Naive thymus-derived CD4-positive, alpha-beta T cell (primary cell): ENCODE measurements at places on chromosomes 6 and 20.

DNA sequence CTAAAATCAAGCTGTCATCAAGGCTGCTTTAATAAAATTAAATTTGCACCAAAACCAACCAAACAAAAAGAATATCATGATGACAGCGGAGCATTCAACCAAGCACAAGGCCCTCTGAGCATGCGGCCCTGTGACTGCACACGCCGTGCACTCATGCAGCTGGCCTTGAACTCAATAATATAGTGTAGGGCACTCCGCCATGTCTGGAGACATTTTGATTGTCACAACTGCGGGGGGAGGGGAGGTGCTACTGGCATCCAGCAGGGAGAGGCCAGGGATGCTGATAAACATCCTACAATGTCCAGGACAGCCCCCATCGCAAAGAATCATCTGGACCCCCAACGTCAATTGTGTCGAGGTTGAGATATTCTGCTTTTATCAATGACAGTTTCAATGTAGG lies 9.7 kb downstream of the MOCS3 start:
- no peak for DNase-seq

GRCh38 chr6:73579851-73580246 lies 59.0 kb upstream of the EEF1A1 start:
- no peak for DNase-seq

DNA sequence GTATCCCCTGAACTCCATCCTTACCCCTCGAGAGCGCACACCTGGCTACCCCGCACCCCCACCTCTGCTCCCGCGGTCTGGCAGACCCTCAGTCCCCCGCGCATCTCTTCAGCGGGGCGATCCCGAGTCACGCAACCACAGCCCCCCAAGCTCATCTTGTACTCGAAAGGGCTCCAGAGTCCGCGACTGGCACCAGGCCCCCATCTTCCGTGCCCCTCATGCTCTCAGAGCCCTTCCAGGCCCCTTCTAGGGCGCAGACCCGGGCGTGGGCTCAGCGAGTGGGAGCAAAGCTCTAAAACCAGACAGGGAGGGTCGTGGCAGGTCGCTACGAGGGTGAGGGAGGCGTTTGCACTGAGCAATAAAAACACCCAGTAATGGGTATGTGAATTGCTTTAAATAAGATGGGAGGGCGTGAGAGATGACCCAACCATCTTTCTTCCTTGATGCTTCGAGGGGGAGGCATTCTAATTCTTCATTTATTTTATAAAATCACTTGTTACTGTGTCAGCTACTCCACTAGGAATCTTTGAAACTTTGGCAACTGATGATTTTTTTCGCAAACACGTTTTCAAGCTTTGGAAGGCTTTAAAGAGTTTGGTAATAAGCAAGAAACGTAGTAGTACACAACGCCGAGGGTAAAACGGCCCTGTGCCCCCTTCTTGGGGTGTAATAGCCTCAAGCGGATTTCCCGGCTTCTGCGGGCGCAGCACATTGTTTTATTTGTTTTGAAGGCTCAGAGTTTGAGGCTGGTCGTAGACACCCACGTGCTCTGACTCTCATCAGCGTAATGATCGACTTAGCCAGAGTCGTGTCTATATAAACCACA lies 42.6 kb upstream of the SUPT3H start:
- no peak for DNase-seq

DNA sequence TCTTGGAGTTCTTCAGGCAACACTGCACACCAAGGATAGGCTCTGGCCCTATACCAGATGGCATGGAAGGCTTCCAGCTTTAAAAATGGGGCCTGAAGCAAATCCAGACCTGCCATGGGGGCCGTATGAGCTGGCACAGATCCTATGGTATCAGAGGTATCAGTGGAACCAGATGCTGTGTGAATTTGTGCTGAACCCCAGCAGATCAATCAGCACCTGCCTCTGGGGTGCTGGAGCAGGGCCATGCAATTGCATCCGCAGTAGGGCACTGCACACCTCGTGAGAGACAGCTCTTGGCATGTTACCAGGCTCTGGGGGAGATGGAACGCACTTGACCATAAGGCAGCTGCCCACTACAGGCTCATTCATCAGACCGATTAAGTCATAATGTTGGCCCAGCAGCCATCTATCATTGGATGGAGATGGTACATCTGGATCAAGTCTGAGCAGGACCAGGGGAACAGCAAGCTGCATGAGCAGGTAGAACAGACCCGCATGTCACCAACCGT lies 221.5 kb downstream of the MYLK4 start:
- DNase-seq: no peak

GRCh38 chr20:50498071-50498776 lies 12.0 kb upstream of the PTPN1 start:
- DNase-seq: no peak

DNA sequence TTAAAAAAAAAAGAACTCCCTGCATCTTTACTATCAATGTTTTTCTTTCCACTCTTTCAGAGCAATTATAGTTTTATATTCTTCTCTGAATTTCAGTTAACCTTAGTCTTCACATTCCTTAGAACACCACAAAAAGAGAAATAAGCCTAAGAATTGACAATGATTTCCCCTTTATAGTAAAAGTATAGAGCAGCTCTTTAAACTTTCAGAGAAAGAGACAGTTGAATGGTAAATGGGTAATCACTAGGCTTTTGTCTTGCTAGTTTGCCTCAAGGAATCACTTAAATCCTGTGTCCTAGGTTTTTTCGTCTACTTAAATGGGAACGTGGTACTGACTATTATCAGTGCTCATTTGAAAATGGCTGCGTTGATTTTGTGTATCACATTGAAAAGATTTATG lies 31.8 kb downstream of the SLX4IP start:
- no peak for DNase-seq

- DNase-seq: no peak
Observed at GRCh38 chr6:137102050-137102848, 57.5 kb upstream of the IL20RA start.

- DNase-seq: no peak
Observed at GRCh38 chr20:50250679-50251382, 60.2 kb downstream of the CEBPB start.

- DNase-seq: no peak
Observed at GRCh38 chr20:21075471-21075870, 30.7 kb downstream of the LINC00237 start.

DNA sequence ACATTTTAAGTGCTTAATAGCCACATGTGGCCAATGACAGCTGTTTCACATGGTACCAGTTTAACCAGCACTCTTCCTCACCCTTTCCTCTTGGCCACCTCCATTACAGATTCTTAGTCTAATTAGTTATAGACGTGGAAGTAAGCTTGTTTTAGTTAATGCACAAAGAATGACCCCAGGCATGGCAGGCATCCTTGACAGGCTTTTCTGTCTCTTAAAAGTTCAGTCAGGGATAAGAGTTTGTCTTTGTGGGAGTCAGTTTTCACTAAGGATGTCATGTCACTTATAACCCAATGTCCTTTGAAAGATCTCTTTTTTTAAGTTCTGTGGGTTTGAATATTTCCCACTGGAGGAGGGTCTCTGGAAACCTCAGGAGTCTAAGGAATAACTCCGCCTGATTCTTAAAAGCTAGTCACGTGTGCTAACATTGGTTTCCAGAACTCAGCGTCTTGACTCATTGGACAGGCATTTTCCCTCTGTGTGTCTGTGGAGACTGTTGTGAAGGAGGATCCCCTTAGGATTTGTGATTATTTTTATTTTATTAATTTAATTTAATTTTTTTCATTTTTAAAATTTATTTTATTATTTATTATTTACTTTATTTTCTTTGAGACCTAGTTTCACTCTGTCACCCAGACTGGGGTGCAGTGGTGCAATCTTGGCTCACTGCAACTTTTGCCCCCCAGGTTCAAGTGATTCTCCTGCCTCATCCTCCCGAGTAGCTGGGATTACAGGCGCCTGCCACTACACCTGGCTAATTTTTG lies 171.4 kb downstream of the ZFAND3 start:
- no peak for DNase-seq

DNA sequence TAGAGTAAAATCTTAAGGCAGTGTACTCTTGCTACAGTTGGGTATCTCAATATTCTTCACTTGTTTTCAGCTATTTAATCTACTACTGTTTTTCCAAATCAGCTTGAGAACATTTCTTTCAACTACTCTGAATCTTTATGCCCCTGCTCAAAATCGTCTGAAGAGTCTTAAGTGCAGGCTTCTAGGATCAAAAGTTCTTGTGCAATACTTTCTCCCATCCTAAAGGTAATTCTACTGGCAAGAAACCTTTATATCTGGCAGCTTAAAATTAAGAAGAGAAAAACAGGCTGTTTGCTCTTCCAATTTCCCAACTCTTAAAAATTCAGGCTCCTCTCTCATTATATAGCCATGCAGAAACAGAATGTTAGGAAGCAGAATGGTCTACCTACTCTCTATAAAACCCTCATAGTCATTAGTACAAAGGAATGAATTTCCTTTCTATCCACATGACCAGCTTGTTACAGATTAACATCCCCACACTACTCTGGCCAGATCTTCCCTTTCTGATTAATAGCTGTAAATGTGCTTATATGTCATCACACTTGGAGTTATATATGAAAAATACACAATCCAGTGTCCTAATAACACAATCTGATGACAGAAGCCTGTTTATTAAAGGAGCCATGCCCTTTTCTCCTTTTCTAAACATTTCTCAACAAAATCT lies 122.2 kb upstream of the FAM184A start:
- DNase-seq: no peak

DNA sequence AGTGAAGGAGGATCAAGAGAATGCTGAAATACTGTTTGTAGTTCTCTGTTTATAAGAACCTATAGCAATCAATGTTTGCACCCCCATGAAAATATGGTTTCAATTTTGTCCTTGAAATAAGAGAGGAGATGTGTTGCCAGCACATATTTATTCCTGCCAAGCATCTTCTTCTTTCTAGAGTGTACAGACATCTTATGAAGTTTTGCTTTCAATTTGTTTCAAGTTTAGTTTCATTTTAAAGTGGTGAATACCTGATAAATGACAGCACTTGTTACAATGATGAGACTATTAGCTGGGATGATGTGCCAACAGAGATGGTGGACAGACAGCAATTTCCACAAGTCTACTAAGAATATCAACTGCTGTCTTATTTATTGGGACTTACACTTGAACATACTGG lies 39.2 kb upstream of the CENPW start:
- DNase-seq: no peak

GRCh38 chr6:159494586-159494972 lies 198.5 kb downstream of the SOD2 start:
- no peak for DNase-seq

DNA sequence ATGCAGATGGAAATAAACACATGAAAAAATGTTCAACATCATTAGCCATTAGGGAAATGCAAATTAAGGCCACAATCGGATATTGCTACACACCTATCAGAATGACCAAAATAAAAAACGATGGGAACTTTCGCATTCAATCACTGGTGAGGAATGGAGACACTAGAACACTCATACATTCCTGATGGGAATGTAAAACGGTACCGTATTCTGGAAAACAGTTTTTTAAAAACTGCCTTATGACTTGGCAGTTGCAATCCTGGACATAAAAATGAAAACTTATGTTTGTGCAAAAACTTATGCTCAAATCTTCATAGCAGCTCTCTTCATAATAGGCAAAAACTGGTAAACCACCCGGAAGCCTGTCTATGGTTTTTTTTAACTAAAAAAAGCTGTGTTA lies 146.0 kb downstream of the CEBPB start:
- DNase-seq: no peak

DNA sequence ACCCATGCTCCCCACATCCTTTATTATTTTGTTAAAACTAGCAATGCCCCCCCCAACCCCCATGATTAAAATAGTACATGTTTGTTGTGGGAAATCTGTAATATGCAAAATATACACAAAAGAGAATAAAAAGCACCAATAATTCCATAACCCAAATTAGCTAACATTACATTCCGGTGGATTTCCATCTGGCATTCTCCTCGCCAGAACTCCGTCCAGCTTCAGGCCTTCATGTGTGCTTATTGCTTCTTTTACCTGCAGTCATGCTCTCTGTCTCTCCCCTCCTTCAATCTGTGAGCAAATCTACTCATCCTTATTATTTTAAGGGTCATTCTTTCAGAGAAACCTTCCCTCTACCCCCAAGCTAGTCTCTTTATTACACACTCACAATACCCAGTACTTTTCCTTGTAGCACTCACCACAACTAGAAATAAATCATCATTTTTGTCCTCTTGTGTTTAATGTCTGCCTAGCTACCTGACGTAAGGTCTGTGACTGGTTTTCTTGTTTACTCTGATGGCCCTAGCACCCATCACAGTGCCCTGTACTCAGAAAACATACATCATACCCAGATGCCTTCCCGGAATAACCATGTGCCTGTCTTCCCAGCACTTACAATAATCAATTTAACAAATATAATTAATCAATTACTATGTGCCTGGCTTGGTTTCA lies 25.6 kb upstream of the IER3 start:
- DNase-seq: no peak

- no peak for DNase-seq
Observed at GRCh38 chr6:128282961-128283360, 237.4 kb downstream of the PTPRK start.

DNA sequence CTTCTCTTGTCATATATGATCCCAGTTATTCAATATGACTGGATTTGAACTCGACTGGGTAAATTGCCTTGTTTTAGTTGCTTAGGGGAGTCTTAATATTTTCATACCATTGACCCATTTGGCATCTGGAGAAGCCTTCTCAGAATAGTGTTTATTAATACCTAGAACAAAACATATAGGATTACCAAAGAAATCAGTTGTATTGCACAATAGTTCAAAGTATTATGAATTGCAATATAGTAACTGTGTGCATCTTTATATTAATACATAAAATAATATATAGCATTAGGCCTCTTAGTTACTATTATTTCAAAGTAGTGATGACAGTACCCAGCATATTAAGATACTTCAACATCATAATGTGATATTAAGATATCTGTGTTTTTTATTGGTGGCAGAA lies 177.8 kb downstream of the PLCB4 start:
- DNase-seq: no peak

DNA sequence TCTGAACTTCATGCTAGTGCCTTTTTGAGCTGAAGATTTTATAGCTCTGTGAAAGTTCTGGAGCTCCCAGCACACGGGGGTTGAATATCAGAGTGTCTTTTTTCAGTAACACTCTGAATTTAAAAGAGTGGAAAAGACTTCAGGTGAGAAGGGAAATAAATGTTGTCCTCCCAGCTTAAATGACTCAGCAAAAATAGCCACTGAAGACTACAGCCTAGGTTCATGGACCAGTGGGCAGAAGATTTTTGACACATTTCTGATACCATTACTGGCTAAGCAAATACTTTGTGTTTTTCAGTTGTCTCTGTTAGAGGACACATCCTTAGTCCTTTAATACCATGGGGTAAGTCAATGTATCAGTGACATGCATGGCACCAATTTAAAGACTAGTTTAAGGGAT lies 338.5 kb upstream of the SPTLC3 start:
- no peak for DNase-seq

DNA sequence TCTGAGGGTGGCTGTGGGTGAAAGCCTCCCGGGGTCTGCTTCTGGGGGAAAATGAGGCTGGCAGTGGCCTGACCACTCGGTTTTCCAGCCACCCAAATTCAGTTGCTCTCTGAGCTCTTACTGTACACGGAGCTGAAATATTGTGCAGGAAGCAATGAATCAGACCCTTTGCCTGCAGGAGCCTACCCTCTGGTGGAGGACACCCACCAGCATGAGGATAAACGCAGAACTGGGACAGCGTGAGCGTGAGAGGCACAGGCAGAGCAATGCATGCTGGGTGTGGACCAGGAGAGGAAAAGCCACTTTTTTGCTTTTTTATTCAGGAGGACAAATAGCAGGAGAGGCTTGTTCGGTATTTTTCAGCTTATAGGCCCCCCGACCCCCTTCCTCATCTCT lies 298.0 kb downstream of the QKI start:
- DNase-seq: no peak
